Stimulated activated CD4-positive, alpha-beta T cell treated with anti-CD3 and anti-CD28 coated beads, Interleukin-1b, Interleukin-23, amount 100 ng/mL, for 1 hour (primary cell): ENCODE measurements at places on chromosomes 16 and 17.

DNA sequence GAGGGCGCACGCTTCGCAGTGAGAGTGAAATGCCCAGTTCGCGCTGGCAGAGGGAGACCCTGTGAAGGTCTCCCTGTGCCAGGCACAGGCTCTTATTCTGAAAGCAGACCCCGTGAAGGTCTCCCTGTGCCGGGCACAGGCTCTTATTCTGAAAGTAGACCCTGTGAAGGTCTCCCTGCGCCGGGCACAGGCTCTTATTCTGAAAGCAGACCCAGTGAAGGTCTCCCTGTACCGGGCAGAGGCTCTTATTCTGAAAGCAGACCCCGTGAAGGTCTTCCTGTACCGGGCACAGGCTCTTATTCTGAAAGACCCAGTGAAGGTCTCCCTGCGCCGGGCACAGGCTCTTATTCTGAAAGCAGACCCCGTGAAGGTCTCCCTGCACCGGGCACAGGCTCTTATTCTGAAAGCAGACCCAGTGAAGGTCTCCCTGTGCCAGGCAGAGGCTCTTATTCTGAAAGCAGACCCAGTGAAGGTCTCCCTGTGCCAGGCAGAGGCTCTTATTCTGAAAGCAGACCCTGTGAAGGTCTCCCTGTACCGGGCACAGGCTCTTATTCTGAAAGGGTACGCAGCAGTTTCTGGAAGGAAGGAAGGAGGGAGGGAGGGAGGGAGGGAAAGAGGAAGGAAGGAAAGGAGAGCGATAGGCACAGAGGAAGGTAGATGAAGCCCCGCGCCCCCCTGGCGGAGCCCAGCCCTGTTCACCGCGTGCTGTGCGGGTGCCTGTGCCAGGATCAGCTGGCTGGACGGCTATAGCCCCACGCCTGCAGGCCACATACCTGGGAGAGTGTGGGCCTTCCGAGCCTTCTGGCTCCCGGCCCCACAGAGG lies 55.3 kb downstream of the WDR45B start:
- no peak for DNase-seq

GRCh38 chr17:43935926-43936261 lies 6.4 kb downstream of the PPY start:
- no peak for DNase-seq

GRCh38 chr16:27725236-27726000 lies 175.5 kb downstream of the KATNIP start:
- DNase-seq: no peak

DNA sequence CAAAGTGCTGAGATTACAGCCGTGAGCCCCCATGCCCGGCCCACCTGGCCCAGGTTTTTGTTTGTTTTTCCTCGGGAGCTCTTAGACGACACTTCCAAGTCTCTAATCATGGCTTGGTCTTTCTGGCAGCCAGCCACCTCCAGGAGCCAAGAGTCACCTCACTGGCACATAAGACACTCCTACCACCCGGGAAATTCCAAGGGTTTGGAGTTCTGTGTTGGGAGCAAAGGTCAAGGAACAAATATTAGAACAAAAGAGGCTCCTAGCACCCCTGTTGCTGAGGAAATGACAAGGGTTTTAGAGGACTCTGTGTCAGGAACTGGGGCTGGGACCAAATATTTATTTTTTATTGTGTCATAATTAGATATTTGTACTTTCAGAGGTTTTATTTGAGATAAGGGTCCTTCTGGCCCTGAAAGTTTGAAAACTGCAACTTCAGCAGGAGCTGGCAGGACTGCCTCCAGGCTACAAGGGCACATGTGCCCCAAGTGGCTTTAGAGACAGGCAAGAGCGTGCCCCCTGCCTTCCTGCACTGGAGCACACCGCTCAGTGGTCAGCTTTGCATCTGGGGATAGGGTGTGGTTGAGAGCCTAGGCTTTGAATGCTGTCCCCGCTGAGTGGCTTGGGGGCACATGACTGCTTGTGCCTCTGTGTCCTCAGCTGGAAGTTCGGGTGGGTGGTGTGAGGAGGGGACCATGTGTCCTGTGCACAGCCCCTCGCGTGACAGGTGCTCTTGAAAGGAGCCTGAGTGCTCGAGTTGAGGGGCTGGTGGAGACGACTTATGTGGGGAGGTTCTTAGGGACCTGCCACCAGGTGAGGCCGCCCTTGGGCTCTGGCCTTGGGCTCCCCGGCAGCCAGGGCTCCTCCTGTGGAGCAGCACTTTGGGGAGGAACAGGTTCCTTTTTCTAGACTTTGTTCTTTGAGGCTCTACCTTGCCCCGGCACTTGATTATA lies 29.7 kb downstream of the MGRN1 start:
- DNase-seq: no peak
